ENCODE measurements at places on chromosomes 16 and 17. TPM values are rescaled to one million over a fixed set of nuclear protein-coding genes. Genes with fewer than 3 reads are reported as not detected.
A peak's percentile ranks its signal among the peaks of the same experiment; 100 is the strongest.

DNA sequence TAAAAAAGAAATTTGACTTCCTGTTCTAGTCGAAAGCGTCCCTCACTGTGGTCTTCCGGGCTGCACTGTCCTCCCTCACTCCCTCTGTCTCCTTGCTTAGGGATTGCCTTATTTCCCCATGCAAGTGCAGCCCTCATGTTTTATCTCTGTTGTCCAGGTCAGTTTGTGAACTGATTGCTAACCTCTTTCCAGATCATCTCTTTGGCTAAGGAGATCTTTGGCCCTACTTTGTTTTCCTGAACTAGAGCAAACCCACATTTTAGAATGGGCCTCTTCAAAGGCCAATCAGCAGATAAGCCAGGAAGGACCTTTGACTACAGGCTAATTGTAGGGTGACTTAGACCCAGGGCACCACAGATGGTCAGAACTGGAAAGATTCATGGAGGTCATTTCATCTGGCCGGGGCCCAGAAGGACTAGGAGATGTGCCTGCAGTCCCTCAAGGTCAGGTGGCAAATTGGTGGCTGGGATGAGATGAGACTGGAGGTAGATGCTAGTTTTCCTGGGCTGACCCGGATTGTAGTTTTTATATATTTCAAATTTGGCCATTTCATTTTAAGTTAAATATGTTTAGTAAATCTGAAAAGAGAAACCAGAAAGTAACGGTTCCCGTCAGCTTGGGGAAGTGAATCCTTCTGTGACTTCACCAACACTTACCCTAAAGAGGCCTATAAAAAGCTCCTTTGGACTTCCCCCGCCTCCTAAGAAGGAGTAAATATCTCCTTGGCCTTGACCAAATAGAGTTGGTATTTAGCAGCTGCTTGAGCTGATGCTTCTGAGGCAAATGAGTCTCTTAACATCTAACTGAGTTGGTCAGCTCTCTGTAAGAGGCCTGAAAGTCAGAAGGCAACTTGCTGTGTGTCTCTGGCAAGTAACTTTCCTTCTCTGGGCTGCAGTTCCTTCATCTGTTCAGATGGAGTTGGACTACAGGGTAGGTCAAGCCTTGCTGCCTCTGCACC lies 6.2 kb upstream of the SLC25A19 start:
- H3K4me1 ChIP-seq = peaks cover 23% of the 10 kb centered on the region
- H3K4me3 ChIP-seq = no peak overlapping the region
- H3K27ac ChIP-seq = peak overlapping the region; percentile 63
- H3K36me3 ChIP-seq = no peaks in the 10 kb centered on the region
- DNase-seq = no peak

Gene ERBB2
- 10.9 TPM for total RNA-seq

- no peak overlapping the region for H3K4me3 ChIP-seq
- no peak overlapping the region for H3K27ac ChIP-seq
- no peaks in the 10 kb centered on the region for H3K36me3 ChIP-seq
These were observed 37.3 kb downstream of the PIEZO1 start for GRCh38 chr16:88747588-88748301.

Gene CLEC18B
- total RNA-seq = 6.0 TPM

Gene GNG13
- not detected for total RNA-seq

Gene WNT9B
- not detected for total RNA-seq

GRCh38 chr17:62648956-62649294 lies 21.5 kb downstream of the MRC2 start:
- no peak overlapping the region for H3K4me3 ChIP-seq
- no peaks in the 10 kb centered on the region for H3K36me3 ChIP-seq
- H3K27me3 ChIP-seq = 0 out of 2 replicates have a peak, but pooled peaks cover 2% of the 10 kb centered on the region

GRCh38 chr17:45729294-45729907 lies 54.7 kb upstream of the CRHR1 start:
- no peak for DNase-seq
- no peaks in the 10 kb centered on the region for H3K4me1 ChIP-seq
- H3K27ac ChIP-seq = no peak overlapping the region
- H3K27me3 ChIP-seq = no peaks in the 10 kb centered on the region

GRCh38 chr16:56910654-56911539 lies 21.0 kb upstream of the HERPUD1 start:
- no peaks in the 10 kb centered on the region for H3K36me3 ChIP-seq
- no peaks in the 10 kb centered on the region for H3K27me3 ChIP-seq
- H3K4me3 ChIP-seq = no peak overlapping the region
- H3K4me1 ChIP-seq = peaks cover 23% of the 10 kb centered on the region

DNA sequence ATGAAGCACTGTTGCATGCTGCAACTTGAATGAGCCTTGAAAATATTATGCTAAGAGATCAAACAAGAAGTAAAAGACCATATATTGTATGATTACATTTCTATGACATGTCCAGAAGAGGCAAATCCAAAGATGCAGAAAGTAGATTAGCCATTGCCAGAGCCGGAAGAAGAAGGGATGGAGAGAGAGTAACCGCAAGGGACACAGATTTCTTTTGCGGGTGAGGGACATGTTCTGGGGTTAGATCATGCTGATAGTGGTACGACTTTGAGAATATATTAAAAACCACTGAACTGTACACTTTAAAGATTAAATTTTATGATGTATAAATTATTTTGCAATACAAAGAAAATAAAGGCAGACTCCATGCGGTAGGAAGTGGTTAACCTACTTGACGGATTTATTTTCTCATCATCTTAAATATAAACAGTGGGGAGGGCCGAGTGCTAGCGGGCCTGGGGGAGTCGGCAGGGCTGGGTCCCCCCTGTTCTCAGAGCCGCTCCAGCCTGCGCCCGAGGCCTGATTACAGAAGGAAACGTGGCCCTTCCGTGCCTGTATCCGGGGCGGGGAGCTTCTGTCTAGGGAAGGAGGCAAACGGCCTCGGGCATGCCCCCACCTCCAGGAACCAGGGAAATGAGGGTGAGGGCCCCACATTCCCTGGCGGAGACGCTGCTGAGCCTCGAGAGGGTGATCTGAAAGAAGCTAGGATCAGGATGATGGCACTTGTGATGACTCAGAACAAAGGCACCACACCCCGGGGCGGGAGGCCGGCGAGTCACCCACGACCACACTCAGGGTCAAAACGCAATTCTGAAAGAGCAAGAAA lies 48.0 kb downstream of the SHCBP1 start:
- no peaks in the 10 kb centered on the region for H3K27me3 ChIP-seq
- no peak overlapping the region for H3K4me3 ChIP-seq
- H3K27ac ChIP-seq = no peak overlapping the region
- no peaks in the 10 kb centered on the region for H3K36me3 ChIP-seq

GRCh38 chr16:88804552-88805339 lies 1.2 kb downstream of the CDT1 start:
- peaks cover 32% of the 10 kb centered on the region for H3K4me1 ChIP-seq
- H3K27me3 ChIP-seq = no peaks in the 10 kb centered on the region
- H3K36me3 ChIP-seq = peaks cover 16% of the 10 kb centered on the region
- peak overlapping the region; percentile 79 for H3K27ac ChIP-seq
- peak; percentile 82 for DNase-seq

- H3K4me1 ChIP-seq = peaks cover 41% of the 10 kb centered on the region
- no peaks in the 10 kb centered on the region for H3K27me3 ChIP-seq
- DNase-seq = no peak
- H3K36me3 ChIP-seq = no peaks in the 10 kb centered on the region
- H3K27ac ChIP-seq = no peak overlapping the region
These were observed 19.6 kb downstream of the ITGB3 start for GRCh38 chr17:47273245-47273644.

DNA sequence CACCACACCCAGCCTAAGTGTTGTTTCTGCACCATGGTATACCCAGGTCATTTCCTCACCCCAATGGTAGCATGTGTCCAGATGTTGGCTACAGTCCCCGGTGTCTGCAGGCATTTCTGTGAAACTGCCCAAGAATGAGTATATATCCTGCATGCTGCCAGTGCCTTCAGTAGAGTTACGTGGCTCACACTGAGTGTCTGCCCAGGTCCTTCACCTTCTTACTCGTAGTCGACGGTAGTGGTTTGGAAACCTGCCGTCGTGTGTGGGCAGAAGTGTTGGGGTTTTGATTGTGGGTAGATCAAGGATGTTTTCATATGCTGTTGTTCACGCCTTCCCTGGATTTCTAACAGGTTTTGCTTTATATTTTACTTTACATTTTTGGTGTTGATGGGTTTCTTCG lies 16.8 kb downstream of the TCF25 start:
- no peaks in the 10 kb centered on the region for H3K27me3 ChIP-seq
- H3K36me3 ChIP-seq = peaks cover 22% of the 10 kb centered on the region
- H3K4me3 ChIP-seq = no peak overlapping the region
- H3K27ac ChIP-seq = no peak overlapping the region
- no peaks in the 10 kb centered on the region for H3K4me1 ChIP-seq

Gene JPH3
- not detected for total RNA-seq

- H3K36me3 ChIP-seq = no peaks in the 10 kb centered on the region
- no peaks in the 10 kb centered on the region for H3K4me1 ChIP-seq
- H3K27me3 ChIP-seq = no peaks in the 10 kb centered on the region
- no peak for DNase-seq
- H3K27ac ChIP-seq = no peak overlapping the region
- H3K4me3 ChIP-seq = no peak overlapping the region
These were observed 52.1 kb upstream of the GNG13 start for GRCh38 chr16:852451-853185.

Gene ITGA2B
- total RNA-seq = 0.07 TPM

Gene RPL38
- total RNA-seq = 4,052 TPM

Gene MGAT5B
- not detected for total RNA-seq

DNA sequence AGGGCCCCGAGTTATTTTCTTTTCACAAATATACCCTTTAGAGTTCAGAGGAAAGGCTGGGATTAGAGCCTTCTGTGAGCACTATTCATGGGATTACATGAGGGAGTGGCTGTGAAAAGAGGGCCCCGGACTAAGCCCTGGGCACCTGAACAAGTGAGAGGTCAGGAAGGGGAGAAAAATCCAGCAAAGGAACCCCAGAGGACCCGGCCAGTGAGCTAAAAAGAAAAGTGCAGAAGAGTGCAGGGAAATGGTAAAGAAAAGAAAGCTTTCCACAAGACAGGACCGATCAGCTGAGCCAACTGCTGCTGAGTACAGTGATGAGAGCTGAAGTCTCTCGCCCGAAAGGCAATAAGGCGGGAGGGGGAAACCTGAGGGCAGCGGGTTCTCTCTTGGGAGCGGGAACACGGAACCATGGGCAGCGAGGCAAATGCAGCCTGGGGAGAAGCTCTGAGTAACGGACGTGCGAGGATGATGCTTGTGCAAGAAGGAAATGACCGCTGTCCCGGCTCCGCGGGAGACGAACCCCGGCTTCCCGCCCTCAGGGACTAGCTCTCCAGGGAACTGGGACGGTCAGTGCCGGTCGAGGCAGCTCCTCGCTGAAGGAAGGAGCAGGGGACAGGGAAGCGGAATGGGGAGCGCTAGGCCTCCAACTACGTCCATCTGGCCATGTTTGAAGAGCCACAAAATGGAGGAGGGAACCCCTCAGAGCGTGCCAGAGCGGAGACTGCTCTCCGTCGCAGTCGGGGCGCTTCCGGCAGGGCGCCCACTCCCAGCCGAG lies 665 bp upstream of the ALDH3A2 start:
- no peaks in the 10 kb centered on the region for H3K27me3 ChIP-seq
- peaks cover 18% of the 10 kb centered on the region for H3K4me1 ChIP-seq
- H3K27ac ChIP-seq = no peak overlapping the region

GRCh38 chr17:48930435-48930873 lies 14.2 kb downstream of the SNF8 start:
- H3K4me1 ChIP-seq = peaks cover 8% of the 10 kb centered on the region
- H3K4me3 ChIP-seq = no peak overlapping the region
- peaks cover 55% of the 10 kb centered on the region for H3K36me3 ChIP-seq

- no peaks in the 10 kb centered on the region for H3K36me3 ChIP-seq
- H3K27ac ChIP-seq = no peak overlapping the region
- no peak overlapping the region for H3K4me3 ChIP-seq
- no peak for DNase-seq
- no peaks in the 10 kb centered on the region for H3K27me3 ChIP-seq
- peaks cover 39% of the 10 kb centered on the region for H3K4me1 ChIP-seq
These were observed 176.5 kb downstream of the SEC14L1 start for GRCh38 chr17:77317091-77317750.

GRCh38 chr17:42659079-42659931 lies at the start of gene TUBG2:
TUBG2 (plus strand) TSS chr17:42659284; CDS start chr17:42659504, 220 bp downstream.
- no peaks in the 10 kb centered on the region for H3K27me3 ChIP-seq
- peak within 1 kb of the TSS; percentile 30 for H3K27ac ChIP-seq
- DNase-seq = peak; percentile 97
- H3K4me1 ChIP-seq = peaks cover 21% of the 10 kb centered on the region

DNA sequence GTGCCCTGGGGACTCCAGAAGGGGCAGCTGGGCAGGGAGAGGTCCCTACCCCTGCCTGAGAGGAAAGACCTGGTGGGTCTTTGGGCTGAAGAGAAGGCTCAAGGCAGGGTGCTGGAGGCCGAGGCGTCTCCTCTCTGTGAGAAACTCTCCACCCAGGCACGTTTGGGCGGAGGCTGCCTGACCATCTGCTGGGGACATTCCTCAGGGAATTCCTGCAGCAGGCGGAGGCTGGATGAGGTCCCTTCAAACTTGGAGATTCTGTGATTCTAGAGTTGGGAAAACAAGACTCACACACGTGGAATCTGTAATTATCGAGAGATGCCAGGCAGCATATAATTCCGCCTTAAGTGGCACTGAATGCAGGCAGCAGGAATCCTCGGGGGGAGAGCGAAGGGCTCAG lies 21.1 kb upstream of the PHF12 start:
- H3K27ac ChIP-seq = no peak overlapping the region
- no peaks in the 10 kb centered on the region for H3K4me1 ChIP-seq
- no peaks in the 10 kb centered on the region for H3K27me3 ChIP-seq
- DNase-seq = no peak
- H3K36me3 ChIP-seq = no peaks in the 10 kb centered on the region
- no peak overlapping the region for H3K4me3 ChIP-seq

Gene HNF1B
- total RNA-seq = not detected

Gene ATP1B2
- total RNA-seq = not detected

Gene EPOP
- 7.6 TPM for total RNA-seq

Gene ACOX1
- 18.2 TPM for total RNA-seq

DNA sequence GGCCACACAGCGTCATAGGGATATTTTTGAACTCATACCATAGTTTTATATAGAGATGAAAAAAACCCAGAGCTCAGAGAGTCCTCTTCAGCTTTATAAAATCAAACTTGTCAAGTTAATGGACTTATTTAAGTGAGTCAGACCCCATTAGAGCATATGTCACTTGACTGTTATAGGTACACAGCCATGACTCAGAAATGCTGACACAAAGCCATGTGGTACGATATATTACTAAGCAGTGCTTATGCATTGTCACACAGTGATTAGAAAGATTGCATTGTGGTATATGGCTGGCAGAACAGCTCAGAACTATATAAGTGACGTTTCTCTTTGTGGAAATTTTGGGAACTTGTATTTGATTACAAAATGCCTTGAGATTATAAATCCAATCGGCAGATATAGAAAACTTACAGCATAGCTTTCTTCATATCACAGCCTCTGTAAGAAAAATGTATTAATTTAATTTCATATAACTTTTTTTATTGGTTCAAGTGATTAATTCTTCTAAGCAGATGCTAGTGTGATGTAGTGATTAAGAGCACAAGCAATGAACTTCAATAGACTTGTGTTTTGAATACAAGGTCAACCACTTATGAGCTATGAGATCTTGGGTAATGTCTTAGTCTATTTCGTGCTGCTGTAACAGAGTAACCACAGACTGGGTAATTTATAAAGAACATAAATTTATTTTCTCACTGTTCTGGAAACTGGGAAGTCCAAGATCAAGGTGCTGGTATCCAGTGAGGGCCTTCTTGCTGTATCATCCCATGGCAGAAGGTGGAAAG lies 25.8 kb upstream of the GINS3 start:
- H3K4me3 ChIP-seq = no peak overlapping the region
- no peaks in the 10 kb centered on the region for H3K36me3 ChIP-seq
- peaks cover 3% of the 10 kb centered on the region for H3K27me3 ChIP-seq
- no peak for DNase-seq
- H3K27ac ChIP-seq = no peak overlapping the region
- peaks cover 11% of the 10 kb centered on the region for H3K4me1 ChIP-seq

GRCh38 chr16:68402748-68403040 lies 45.6 kb downstream of the SMPD3 start:
- no peaks in the 10 kb centered on the region for H3K27me3 ChIP-seq
- no peaks in the 10 kb centered on the region for H3K4me1 ChIP-seq
- DNase-seq = no peak
- H3K36me3 ChIP-seq = no peaks in the 10 kb centered on the region
- no peak overlapping the region for H3K4me3 ChIP-seq
- no peak overlapping the region for H3K27ac ChIP-seq

Gene CRYM
- total RNA-seq = 6.8 TPM

Measured in Karpas-422 (cell line).